ENCODE measurements at places on chromosomes 6 and 20.
A peak's percentile ranks its signal among the peaks of the same experiment; 100 is the strongest.

- no peak overlapping the region for H3K4me3 ChIP-seq
- H3K27me3 ChIP-seq, result no peaks in the 10 kb centered on the region
- H3K36me3 ChIP-seq, result no peaks in the 10 kb centered on the region
- H3K4me1 ChIP-seq, result no peaks in the 10 kb centered on the region
- H3K27ac ChIP-seq, result no peak overlapping the region
These were observed 69.6 kb downstream of the TBXT start for GRCh38 chr6:166097914-166098522.

- H3K36me3 ChIP-seq, result no peaks in the 10 kb centered on the region
- H3K4me1 ChIP-seq, result no peaks in the 10 kb centered on the region
- H3K27ac ChIP-seq, result no peak overlapping the region
- DNase-seq, result no peak
These were observed 7.0 kb upstream of the NINL start for GRCh38 chr20:25592135-25592852.

DNA sequence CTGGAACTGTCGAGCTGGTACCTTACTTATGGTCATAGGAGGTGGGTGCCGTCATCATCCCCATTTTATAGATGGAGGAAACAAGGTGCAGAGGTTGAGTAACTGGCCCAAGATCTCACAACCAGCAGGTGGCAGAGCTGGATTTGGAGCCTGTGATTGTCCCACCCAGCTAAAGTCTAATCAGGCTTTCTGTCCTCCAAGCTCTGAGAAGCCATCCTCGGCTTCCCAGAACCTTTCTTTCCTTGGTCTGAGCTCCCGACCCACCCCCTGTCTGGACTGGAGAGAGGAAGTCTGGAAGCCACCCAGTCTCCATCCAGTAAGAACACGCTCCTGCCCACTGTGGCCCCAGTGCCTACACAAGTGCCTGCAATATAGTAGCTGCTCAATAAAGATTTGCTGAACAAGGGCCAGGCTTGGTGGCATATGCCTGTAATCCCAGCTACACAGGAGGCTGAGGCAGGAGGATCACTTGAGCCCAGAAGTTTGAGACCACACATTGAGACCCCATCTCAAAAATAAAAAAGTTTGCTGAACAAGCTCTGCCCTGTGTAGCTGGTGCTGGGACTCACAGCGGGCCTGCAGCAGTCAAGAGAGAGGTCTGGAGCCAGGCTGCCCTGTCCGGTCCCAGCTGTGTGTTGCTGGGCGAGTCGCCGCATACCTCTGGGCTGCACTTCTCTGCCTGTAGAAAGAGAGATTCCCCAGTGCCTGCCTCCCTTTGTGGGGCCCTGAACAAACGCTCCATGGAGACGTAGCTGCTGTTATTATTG is 32.5 kb upstream of the DLGAP4 start:
- no peaks in the 10 kb centered on the region for H3K4me1 ChIP-seq
- no peaks in the 10 kb centered on the region for H3K36me3 ChIP-seq
- no peak overlapping the region for H3K4me3 ChIP-seq
- H3K27me3 ChIP-seq, result no peaks in the 10 kb centered on the region
- DNase-seq, result no peak

GRCh38 chr6:100449239-100449691 is 15.5 kb downstream of the SIM1 start:
- peaks cover 52% of the 10 kb centered on the region for H3K27me3 ChIP-seq
- DNase-seq, result no peak
- no peak overlapping the region for H3K4me3 ChIP-seq
- no peak overlapping the region for H3K27ac ChIP-seq
- no peaks in the 10 kb centered on the region for H3K36me3 ChIP-seq

GRCh38 chr6:156146891-156147290 is 630.3 kb upstream of the ARID1B start:
- H3K36me3 ChIP-seq, result no peaks in the 10 kb centered on the region
- no peak for DNase-seq
- no peaks in the 10 kb centered on the region for H3K4me1 ChIP-seq
- no peak overlapping the region for H3K27ac ChIP-seq
- H3K27me3 ChIP-seq, result no peaks in the 10 kb centered on the region
- no peak overlapping the region for H3K4me3 ChIP-seq

DNA sequence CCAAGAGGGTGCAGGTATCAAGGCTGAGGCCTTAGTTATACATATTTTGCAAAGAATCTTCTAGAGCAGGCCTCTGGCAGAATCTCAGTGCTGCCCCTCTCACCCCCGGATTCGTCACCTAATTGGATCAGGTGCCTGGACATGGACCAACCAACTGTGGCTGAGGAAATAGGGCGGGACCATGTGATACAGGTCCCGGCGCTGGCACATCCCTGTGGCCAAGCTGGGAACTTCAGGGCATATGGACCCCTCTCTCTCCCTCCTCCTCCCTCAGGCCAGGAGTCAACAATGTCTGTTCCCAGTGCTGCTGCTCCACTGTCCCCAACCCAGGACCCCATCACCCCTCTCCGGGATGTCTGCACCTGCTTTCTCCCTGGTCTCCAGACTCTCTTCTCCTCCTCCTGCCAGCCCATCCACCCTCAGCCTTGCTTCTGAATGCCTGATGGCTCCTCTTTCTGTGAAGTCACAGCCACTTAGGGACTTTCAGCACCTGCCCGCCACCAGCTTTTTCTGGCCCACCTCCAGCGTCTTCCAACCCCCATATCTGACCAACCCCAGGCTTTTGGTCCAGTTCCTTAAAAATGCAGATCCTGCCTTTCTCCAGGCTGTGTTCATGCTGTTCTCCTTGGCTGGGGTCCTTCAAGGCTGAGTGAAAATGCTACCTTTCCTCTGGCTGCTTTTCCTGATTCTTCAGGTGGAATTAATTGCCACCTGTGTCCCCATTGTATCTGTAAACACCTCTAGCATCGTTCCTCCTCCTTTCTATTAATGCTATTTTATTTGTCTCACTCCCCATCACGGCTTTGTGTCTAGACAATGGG is 19.0 kb upstream of the MLN start:
- no peak overlapping the region for H3K4me3 ChIP-seq
- no peaks in the 10 kb centered on the region for H3K36me3 ChIP-seq
- no peaks in the 10 kb centered on the region for H3K27me3 ChIP-seq
- DNase-seq, result no peak
- peaks cover 5% of the 10 kb centered on the region for H3K4me1 ChIP-seq

DNA sequence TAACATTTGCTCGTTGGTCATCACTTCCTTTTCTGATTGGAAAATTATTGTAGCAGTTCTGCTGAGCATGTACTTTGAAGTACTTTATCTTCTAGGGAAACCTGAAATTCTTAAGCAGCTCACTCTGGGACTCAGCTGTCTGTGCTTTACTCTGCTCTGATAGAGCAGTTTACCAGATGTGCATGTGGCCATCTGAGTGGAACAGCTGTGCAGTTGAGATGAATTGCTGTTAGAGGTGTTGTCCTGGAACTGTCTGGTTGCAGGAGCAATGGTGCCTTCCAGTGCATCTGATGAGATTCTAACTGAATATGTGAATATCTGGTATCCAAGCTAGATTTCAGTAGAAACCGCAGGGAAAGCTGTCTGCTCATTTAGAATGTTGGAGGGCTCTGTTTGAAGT is 27.2 kb downstream of the PANK2 start:
- H3K27ac ChIP-seq, result no peak overlapping the region
- no peaks in the 10 kb centered on the region for H3K27me3 ChIP-seq
- H3K4me3 ChIP-seq, result no peak overlapping the region
- peaks cover 17% of the 10 kb centered on the region for H3K4me1 ChIP-seq

DNA sequence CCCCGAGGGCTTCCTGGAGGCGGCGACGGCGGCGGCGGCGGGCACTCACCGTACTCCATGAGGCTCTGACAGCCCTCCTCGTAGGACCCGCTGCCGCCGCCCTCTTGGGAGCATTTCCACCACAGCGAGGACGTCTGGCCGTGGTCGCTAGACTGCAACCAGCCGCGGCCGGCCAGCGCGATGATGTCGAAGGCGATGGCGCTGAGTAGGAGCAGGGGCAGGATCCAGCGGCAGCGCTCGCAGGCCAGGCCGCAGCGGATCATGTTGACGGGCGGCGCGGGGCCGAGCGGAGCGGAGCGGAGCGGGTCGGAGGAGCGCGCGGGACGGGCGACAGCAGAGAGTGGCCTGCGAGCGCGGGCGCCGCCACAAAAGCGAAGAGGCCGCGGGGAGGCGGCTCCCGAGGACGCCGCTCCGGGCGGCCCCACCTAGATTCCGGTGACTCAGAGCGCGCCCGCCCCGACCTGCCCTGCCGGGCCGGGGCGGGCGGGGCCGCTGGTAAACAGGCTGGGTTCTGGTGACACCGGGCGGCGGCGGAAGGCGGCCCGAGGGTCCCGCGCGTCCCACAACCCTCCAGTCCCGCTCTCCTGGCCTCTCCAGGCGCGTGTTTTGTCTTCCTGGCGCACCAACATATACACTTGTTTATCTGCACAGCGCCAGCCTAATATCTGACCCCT is at the start of gene PERP:
TSS of gene PERP (minus strand) at position 342 of the 674 bp plus-strand sequence. CDS start at position 263, 79 bp downstream.
- peak within 1 kb of the TSS; percentile 60 for H3K4me3 ChIP-seq
- peak within 1 kb of the TSS; percentile 42 for H3K27ac ChIP-seq
- peak; percentile 64 for DNase-seq
- H3K4me1 ChIP-seq, result peaks cover 25% of the 10 kb centered on the region
- no peaks in the 10 kb centered on the region for H3K36me3 ChIP-seq
- H3K27me3 ChIP-seq, result no peaks in the 10 kb centered on the region

DNA sequence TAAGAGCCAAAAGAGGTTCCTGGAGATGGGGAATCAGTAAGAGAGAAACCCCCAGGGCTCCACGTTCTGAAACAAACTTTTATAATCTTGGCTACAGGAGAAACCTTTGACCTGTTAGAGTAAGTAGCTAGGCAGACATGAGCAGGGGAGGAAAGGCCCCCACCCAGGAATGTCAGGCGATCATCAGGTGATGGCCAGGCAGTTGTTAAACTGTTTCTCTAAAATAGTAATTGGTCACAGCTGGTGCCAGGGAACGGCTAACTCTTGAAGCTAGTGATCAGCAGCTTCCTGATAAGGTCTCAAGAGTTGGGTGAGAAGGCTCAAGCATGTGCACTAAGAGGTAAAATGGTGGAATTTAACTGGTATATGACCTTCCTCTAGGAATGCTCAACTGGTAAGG is 263.8 kb downstream of the HDGFL1 start:
- H3K27ac ChIP-seq, result no peak overlapping the region
- H3K4me1 ChIP-seq, result no peaks in the 10 kb centered on the region
- H3K27me3 ChIP-seq, result no peaks in the 10 kb centered on the region
- no peak for DNase-seq
- H3K4me3 ChIP-seq, result no peak overlapping the region
- H3K36me3 ChIP-seq, result no peaks in the 10 kb centered on the region

DNA sequence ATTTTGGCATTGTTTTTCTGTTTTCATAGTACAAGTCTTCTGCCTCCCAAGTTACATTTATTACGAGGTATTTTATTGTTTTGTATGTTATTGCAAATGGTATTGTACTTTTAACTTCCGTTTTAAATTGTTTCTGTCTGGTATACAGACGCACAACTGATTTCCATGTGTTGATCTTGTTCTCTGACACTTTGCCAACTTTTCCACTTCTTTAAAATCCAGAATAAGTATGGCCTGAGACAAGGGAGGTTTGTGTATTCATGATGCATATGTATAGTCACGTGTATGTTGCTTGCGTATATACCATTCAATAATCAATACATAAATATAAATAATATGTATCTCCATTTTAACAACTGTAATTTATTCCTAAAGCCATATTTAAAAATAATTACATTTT is 41.2 kb downstream of the THBS2 start:
- no peak overlapping the region for H3K27ac ChIP-seq
- no peak overlapping the region for H3K4me3 ChIP-seq
- peaks cover 10% of the 10 kb centered on the region for H3K4me1 ChIP-seq
- no peaks in the 10 kb centered on the region for H3K27me3 ChIP-seq
- no peak for DNase-seq
- no peaks in the 10 kb centered on the region for H3K36me3 ChIP-seq

DNA sequence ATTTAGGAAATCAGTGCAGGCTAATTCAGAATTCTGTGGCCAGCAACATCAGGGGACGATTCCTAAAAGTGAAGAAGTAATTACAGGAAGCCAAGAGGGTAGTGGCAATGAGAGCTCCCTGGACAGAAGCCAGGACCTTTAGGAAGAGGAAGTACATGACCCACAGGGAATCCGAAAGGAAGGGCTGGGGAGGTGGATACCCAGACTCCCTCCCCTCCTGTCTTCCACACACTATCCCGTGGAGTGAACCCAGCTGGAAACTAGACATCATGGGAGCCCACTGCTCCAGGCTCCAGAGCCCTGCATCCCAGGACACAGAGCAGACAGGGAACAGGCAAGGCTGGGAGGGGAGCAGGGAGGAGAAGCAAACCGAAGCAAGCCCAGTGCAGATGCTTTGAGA is 83.0 kb downstream of the SNX5 start:
- DNase-seq, result no peak
- no peak overlapping the region for H3K27ac ChIP-seq
- H3K4me1 ChIP-seq, result no peaks in the 10 kb centered on the region
- no peaks in the 10 kb centered on the region for H3K27me3 ChIP-seq
- no peaks in the 10 kb centered on the region for H3K36me3 ChIP-seq

DNA sequence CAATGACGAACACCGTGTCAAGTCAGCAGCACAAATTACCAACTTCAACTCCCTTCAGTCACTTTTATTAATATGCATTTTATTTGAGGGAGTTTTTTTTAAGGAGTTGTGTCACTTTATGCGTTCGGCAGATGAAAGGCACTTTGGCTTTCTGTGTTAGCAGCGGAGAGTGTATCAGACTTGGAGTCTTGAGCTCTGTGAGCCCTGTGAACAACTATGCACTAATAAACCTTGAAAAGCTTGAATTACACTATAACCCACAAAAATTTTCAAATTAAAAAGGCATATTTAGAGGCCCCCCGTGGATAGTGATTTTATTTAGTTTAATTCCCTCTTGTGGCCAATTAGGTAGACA is 335.3 kb upstream of the NT5E start:
- no peak for DNase-seq
- no peaks in the 10 kb centered on the region for H3K27me3 ChIP-seq
- H3K27ac ChIP-seq, result no peak overlapping the region
- H3K4me1 ChIP-seq, result no peaks in the 10 kb centered on the region

GRCh38 chr6:447381-448165 is 56.0 kb downstream of the IRF4 start:
- no peaks in the 10 kb centered on the region for H3K27me3 ChIP-seq
- H3K27ac ChIP-seq, result peak overlapping the region; percentile 54
- H3K4me1 ChIP-seq, result peaks cover 53% of the 10 kb centered on the region
- H3K4me3 ChIP-seq, result peak overlapping the region; percentile 60

- no peaks in the 10 kb centered on the region for H3K36me3 ChIP-seq
- H3K4me3 ChIP-seq, result no peak overlapping the region
- H3K27ac ChIP-seq, result no peak overlapping the region
- no peak for DNase-seq
These were observed 159.6 kb upstream of the MYLIP start for GRCh38 chr6:15969236-15969778.

DNA sequence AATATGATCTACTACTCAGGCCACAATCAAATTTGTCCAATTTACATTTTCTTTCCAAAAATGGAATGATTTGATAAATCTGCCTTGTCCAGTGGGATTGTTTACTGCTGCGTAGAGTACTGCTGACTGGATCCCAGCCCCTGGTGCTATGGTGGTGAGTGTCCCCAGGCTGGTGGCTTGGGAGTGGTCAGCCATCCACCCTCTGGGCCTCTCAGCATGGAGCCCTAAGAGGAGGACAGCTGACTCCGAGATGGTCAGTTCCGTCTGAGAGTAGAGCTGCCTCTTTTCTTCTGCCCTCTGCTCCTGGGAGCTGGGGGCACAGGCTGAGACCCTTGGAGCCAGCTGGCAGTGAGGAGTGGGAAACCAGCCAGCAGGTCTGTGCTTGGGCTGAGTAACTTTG is 22.7 kb downstream of the PRDM13 start:
- H3K4me3 ChIP-seq, result no peak overlapping the region
- no peak for DNase-seq
- peaks cover 5% of the 10 kb centered on the region for H3K27me3 ChIP-seq
- no peaks in the 10 kb centered on the region for H3K36me3 ChIP-seq
- H3K4me1 ChIP-seq, result no peaks in the 10 kb centered on the region
- no peak overlapping the region for H3K27ac ChIP-seq
